Kidney glomerular epithelial cell (primary cell): ENCODE measurements at places on chromosomes 2 and 18.

GRCh38 chr2:37529830-37530415 lies 141.5 kb downstream of the CDC42EP3 start:
- DNase-seq, result no peak

- DNase-seq, result no peak
Observed at GRCh38 chr2:60302377-60303126, 250.9 kb downstream of the BCL11A start.

GRCh38 chr2:141341444-141341843 lies 789.4 kb downstream of the LRP1B start:
- DNase-seq, result no peak

DNA sequence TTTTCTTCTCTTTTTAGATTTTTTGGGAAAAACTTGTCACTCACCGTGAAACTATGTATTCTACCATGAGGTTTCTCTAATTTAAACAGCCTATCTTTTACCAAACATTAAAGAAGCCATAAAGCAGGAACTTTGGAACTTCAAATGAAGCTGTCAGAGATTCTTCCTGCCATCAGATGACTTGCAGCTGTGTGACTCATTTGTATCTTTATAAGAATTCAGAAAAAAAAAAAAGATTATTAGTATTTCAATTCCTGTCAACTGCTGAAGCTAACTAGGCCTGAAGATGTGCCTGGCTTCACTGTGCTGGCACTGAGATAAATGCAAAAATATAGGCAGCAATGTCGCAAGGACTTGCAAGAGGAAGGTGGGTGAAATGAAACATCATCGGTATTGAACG lies 1399.1 kb upstream of the PIK3C3 start:
- DNase-seq, result no peak

GRCh38 chr18:23918395-23919032 lies 96.0 kb upstream of the TTC39C start:
- DNase-seq, result peak; percentile 25
